ENCODE measurements at places on chromosomes 5 and 9.

- no peak for DNase-seq
These were observed 137.1 kb downstream of the GABRB2 start for GRCh38 chr5:161409471-161409870.

GRCh38 chr9:132802121-132802795, 75.8 kb downstream of the AK8 start:
- DNase-seq, result no peak

GRCh38 chr9:127943731-127944144, 6.1 kb upstream of the DPM2 start:
- peak; percentile 77 for DNase-seq

- no peak for DNase-seq
These were observed 36.9 kb upstream of the CXCL14 start for GRCh38 chr5:135615581-135616260.

GRCh38 chr9:31394015-31394473, 990.4 kb upstream of the ACO1 start:
- no peak for DNase-seq

DNA sequence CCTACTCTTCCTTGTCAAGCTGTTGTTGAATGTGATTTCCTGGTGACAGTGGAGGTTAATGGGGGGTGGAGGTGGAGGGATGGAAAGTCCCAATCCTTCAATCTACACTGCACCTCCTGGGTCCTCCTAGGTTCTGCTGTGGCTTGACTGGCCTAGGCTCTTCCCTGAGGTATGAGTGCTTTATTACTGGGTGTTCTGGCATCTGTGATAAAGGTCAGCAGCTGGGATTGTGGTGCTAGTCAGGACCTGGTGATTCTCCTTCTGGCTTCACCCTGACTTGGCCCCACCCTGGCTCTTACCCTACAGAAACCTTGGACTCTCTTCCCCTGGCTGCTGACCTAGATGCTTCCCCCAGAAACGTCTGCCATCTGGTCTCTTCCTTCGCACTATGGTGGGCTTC, 194.3 kb downstream of the ARHGEF28 start:
- no peak for DNase-seq

GRCh38 chr5:91243852-91244251, 139.3 kb downstream of the ARRDC3 start:
- DNase-seq, result no peak

- no peak for DNase-seq
These were observed 892.2 kb upstream of the ACO1 start for GRCh38 chr9:31492229-31492628.

DNA sequence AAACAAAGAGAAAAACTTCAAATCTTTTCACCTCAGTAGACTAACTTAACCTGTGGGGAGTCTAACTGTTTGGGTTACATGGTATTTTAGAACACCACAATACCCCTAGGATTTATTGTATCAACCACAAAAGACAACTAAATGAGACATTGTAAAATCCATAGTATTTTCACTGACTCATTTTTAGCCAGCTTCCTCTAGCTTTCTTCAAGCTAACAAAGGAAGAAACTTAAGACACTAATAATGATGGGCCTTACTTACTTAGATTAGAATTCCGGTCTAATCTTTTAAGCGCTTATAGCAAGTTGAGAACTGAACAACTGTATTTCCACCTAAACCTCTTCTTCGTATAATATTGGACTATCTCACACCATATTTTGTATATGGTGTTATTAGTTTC, 529.3 kb downstream of the DMRTA1 start:
- DNase-seq, result peak; percentile 71

- no peak for DNase-seq
These were observed 12.8 kb downstream of the SLC12A7 start for GRCh38 chr5:1098986-1099597.

GRCh38 chr5:134111741-134112647, 2.5 kb upstream of the TCF7 start:
- DNase-seq, result no peak

DNA sequence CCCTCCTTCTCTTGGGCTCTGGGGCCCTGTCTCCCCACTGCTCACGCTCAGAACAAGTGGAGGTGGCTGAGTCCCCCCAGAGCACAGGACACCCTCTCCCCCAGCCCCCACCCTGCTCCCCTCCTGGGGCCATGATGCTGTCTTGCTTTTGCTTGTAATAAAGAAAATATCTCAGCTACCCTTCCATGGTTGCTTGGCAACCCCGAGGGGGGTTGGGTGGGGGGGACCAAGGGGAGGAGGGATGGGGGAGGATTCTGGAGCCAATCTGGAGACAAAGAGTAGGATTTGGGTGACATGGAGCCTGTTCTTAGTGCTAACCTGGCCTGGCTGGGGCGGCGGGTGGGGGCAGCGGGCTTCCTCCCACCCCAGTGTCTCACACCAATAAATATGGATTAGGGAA, 16.1 kb upstream of the CERCAM start:
- no peak for DNase-seq

GRCh38 chr9:129077236-129077635, 3.7 kb upstream of the DOLPP1 start:
- DNase-seq, result no peak

DNA sequence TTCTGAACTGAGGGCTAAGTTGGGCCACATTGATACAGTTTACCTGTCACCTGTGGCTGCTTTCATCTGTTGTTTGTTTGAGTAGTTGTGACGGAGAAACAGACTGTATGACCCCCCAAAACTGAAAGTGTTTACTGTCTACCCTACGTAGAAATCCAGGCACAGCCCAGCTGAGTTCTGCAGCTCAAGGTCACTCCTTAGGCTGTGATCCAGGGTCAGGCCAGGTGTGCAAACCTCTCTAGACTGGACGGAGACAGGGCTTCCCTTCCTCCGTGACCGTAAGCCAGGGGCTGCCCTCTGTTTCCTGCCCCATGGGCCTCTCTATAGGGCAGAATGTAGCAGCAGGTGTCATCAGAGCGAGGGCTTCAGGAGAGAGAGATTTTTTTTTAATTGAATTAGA, 207.9 kb upstream of the OTULINL start:
- no peak for DNase-seq

- no peak for DNase-seq
These were observed 274.4 kb downstream of the MARCHF11 start for GRCh38 chr5:15904899-15905830.

DNA sequence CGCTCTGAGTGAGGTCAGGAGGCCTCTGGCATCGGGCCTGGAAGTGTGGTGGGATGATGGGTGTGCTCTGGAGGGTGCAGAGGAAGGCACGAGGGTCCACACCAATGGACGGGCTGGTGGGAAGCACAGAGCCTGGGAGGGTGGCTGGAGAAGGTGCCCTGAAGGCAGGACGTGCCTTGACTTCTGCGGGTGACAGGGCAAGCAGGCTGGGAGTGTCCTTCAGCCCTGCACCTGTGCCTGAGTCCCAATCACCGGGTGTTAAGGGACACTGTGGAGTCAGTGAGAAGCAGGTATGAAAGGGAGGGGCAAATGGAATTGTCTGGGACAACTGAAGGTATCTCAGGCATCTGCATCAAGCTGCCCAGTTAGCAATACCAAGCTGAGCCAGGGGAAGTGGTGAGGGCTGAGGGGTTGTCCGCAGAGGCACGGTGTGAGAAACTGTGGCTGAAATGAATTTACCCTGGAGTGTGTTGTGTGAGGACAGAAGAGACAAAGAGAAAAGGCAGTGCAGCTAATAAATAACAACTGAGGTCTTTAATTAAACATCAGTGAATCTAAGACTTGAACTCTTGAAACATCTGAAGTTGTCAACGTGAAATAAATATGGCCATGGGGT, 50.4 kb downstream of the DAP start:
- no peak for DNase-seq

DNA sequence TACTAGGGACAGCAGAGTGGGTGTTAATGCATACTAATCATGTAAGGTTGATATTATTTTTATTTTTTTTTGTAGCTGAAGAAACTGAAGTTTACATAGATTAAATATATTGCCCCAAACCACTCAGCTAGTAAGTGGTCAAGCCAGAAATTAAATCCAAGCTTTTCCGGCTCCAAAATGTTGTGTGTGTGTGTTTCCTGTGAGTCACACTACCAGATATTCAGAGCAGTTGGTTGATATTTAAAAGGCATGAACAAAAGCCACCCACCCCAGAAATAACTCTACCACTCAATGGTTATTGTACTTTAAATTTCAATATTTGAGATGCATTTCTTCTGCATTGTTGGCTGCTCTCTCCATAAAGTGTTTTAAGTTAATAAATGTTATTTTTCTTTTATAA, 29.5 kb downstream of the KCNN2 start:
- DNase-seq, result peak; percentile 51

DNA sequence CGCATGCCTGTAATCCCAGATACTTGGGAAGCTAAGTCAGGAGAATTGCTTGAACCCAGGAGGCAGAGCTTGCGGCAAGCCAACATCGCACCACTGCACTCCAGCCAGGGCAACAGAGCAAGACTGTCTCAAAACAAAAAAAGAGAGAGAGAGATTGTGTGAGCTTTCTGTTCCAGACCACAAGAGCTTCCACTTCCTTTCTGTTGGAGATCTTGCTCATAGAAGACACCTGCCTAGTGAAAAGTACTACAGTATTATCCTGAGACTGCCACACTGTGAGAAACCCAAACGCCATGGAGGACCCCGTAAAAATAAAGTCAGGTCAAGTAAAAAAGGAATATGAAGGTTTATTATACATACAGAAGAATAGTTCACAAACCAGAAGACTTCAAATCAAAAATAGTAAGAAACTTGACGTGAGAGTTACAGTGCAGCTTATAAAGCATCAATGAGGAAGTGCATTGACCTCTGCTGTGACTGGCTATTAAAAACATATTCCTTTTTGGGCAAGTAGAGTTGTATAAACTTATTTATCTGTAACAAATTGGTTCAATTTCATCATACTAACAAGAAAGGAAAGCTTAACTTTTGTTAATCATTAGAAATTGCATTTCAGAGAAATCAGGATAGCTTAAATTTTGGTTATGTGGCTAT, 4.3 kb upstream of the EMB start:
- DNase-seq, result no peak

DNA sequence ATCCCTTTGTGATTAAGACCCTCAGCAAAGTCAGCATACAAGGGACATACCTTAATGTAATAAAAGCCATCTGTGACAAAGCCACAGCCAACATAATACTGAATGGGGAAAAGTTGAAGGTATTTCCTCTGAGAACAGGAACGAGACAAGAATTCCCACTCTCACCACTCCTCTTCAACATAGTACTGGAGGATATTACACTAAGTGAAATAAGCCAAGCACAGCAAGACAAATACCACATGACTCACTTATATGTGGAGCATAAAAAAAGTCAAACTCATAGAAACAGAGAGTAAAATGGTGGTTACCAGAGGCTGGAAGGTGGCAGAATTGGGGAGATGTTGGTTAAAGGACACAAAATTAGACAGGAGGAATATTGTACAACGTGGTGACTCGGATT, 118.1 kb upstream of the NFIL3 start:
- peak; percentile 75 for DNase-seq

- DNase-seq, result no peak
These were observed 2.3 kb upstream of the OR2V2 start for GRCh38 chr5:181145133-181145532.

- DNase-seq, result no peak
These were observed 28.8 kb downstream of the SKP2 start for GRCh38 chr5:36180556-36181350.

DNA sequence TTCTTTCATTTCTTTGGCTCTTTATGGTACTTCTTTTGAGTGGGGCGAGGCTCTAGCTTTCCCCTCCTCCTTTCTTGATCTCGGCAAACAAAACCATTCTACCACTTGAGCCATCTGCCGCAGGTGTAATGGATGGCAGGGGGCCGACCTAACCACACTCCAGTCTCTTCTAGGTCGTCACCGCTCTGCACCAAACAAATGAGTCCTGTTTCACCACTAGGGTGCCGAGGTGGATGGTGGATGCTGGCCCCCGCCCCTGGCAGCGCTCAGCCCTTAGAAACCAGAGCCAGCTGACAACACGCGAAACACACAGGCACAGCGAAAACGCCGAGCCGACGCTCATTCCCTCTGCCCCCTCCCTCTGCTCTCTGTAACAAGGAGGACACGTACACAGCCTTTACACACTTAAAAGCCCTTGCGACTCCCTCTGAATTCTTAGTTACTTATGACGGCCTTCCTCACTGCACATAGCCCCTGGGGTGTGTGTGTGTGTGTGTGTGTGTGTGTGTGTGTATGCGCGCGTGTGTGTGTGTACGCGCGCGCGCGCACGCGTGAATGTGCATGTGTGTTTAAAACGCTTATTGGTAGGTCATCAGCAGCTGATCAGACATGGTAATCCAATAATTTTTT, 199.4 kb downstream of the MEF2C start:
- no peak for DNase-seq

- DNase-seq, result no peak
These were observed 54.0 kb downstream of the ALG2 start for GRCh38 chr9:99167694-99168093.

- DNase-seq, result peak; percentile 65
These were observed 20.0 kb downstream of the APC start for GRCh38 chr5:112757468-112758208.

GRCh38 chr9:122226142-122226757, 2.5 kb downstream of the LHX6 start:
- DNase-seq, result no peak

GRCh38 chr9:34338665-34339385, 9.5 kb downstream of the NUDT2 start:
- DNase-seq, result no peak

DNA sequence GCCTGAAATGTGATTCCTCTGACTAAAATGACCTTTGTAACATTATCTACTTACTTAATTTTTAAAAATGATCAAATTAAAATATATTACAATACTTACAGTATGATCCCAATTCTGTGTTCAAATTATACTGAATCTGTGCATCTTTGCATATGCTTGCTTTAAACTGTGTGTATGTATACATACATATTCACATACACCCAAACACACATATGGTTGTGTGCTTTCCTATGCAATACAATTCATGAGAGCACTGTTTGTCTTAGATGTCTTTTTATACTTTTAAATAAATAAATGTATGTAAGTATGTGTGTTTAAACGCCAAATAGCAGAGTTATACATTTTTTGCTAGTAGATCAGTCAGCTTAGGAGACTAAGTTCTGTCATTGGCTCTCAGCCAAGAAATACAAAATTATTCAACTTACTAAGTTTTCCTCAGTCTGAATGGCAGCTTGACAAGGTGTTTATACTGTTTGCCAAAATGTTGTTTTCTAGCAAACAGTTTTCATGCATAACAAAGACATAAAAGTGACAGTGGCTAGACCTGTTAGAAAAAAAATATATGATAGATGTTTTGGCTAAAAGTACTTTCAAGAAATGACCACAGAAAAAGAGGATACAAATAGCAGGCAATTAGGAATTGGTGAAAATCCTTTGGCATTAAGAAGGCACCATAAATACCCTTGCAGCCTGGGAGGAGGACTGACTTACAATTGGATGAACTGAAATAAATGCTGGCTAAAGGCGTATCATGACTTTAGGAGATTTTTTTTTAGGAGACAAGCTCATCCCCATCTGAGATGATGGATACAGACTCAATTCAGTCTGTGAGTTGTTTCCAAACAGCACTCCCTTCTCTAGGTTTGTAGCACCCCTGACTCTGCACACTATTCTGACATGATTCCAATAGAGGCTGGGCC, 7.9 kb downstream of the TICAM2 start:
- DNase-seq, result peak; percentile 25

Measured in fibroblast of upper back skin (primary cell).